ENCODE measurements at places on chromosomes 11 and 22.
A peak's percentile ranks its signal among the peaks of the same experiment; 100 is the strongest.

- no peak for DNase-seq
Measured at GRCh38 chr11:23884341-23884740, 612.5 kb upstream of the LUZP2 start.

DNA sequence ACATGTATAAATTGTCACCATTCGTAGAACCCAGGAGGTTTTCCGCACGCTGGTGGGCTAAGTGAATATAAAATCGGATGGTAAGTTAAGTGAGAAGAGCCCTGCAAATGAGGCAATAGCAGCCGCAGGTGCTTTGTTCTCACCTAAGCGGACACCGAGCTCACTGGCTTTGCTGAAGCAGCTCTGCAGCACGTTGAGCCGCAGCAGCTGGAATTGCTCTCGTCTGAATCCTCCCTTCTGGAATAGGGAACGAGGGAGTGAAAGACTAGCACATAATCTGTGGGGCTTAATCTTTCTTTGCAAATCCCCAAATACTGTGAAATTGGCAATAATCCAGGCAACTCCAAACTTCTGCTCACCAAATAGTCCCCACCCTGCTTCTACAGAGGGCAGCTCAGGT, 488.1 kb downstream of the NTM start:
- DNase-seq, result no peak

DNA sequence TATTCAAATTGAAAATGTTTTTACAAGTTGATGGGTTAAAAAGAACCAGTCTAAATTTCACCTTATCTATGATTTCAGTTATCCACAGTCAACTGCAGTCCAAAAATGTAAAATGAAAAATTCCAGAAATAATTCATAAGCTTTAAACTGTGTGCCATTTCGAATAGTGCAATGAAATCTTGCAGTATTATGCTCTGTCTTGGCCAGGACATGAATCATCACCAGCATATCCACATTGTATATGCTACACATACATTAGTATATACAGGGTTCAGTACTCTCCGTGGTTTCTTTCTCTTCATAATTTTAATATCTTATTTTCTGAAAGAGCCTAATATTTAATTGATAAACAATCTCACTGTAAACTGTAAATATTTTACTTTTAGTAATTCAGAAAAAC, 45.9 kb downstream of the ARHGAP32 start:
- no peak for DNase-seq

DNA sequence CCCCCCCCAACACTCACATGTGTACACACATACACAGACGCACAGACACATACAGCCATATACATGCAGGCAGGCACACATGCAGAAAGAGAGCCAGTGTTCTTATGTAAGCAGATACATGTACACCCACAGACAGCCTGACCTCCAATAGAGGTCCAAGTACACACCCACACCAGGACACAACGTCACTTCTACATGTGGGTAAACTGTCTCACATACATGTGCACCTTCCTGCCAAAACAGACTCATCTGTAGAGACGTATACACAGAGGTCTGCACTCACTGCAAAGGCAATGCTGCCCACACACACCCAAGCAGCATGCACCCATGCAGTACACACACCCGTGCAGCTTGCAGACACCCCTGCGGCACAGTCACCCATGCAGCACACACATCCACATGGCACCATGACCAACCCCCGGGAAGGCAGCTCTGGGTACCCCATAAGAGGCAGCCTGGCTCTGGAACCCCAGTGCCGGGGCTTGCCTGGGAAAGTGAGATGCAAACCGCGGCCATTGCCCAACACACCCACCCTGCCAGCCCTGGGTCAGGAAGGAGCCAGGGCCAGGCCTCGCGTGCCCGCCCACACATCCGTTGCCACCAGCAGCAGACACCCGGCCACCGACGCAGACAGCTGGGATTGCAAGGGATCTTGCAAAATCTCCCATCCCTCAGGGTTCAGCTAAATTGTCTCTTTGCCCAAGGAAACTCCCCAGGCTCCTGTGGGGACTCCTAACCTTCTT, 10.1 kb downstream of the CASTOR1 start:
- DNase-seq, result no peak

DNA sequence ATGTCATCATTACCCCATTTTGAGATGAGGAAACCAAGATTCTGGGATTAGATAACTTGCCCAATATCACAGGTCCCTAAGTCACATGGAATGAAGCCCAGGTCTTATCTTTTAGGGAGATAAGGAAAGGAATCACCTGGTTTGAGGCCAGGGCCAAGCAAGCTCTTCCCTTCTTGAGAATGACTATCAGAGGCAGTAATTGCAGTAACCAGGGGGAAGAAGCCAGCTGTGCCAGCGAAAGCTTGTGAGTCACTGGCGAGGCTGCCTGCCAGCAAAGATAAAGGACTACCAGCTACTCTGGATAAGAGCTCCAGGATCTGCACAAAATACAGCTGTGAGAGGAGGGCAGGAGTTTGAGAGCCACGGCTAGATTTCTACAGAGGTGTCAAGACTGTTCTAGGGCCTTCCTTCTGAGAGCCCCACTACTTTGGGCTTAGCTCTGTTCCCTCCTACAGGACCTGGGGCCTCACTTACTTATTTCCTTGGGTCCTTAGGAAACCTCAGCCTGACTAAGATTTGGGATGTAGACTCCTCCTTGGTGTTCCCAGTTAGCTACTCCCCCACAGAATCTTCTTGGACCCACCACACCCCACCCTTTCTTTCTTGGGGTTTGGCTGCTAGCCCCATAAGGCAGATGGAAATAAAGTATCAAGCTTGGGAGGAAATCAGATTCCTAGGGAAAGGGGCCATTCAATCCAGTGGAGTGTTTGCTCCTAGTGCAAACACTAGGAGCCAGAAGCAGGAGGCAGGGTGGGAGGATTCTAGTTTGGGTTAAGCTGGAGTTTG, 9.7 kb upstream of the CCKBR start:
- DNase-seq, result no peak

DNA sequence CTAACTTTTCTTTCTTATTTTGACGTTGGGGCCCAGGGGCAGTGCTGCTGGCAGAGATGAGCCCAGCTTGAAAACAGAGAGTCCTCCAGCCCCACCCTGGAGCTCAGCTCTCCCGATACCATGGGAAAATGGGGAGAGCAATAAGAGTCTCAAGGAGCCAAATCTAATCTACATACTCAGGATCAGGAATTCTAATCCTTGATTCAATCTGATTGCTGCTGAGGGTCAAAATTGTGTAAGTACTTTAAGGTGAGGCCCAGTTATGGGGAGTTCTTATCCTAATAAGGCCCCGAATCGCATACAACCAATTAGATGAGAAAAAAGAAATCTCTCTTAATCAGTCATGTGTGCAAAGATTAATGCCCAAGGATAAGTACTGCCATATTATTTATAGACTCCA, 202.9 kb downstream of the FAM76B start:
- DNase-seq, result no peak

DNA sequence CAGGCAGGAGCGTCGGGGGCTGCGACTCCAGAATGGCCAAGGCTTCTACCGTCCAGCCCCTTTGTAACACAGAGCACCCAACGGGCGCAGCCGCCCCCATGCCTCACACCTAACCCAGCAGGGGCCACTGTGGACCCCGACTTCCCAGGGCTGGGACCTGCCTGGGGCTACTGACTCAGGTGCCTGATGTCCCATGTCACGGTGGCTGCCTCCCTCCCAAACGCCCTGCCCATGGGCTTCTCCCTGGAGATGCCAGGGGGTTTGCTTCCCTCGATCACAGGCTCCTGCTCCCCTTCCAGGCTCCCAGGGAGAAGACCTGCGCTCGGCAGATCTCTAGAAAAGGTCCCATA, 84.0 kb downstream of the MYEOV start:
- DNase-seq, result no peak

DNA sequence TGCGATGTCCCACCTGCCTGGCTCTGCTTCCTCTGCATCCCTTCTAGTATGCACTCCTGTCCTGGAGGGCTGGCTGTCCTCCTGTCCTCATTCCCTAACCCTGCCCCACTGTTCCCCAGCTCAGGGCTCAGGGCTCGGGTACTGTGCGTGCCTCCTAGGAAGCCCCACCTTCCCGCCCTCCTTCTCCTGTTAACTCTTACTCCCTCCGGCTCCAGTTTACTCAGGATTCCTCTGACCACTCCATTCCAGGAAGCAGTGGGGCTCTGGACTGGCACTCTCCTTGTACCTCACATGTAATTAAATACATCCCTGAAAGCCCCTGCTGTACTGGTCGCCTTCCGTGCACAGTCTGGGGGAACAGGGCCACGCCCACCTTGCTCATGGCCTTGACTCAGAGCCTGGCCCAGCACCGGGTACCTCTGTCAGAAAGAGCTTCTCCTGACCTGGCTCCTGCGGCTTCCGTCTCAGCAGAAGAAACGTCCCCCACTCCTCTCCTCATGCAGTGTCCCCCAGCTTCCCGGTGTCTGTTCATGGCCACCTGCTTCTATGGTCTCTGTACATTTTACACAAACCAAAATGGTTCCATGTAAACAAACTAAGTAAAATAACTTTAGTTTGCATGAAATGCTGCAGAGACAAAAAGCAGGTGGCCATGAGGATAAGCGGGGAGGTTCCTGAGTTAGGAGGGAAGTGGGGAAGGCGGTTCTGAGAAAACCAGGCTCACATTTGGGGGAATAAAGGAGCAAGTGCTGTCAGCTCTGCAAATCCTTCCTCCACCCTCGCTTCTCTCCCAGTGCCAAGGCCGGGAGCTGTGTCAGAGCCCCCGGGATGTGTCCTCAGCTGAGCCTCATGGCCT, 445.9 kb downstream of the BRD1 start:
- DNase-seq, result no peak

DNA sequence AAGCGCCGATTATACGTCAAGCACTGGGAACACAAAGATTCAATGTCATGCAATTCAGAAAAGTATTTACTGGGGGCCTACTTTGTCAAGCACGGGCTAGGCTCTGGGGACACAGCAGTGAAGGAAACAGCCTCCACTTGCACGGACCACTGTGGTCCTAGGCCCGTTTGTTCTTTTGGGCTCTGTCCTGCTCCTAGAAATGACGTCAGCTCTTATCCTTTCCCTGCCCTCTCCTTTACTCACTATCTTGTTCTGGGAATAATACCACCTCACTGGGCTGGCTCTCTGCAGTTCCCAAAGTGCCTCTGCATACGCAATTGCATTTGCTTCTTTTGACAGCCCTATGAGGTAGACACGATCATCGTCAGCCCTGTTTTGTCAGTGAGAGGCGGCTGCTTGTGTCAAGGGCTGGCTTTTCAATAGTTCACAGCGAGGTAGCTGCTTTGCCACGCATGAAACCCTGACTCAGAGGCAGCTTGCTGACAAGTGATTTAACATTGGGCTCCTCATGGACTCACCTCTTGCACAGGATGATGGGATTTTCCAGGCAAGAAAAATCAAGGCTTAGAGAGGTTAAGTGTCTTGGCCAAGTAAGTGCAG, 22.9 kb upstream of the IGSF22 start:
- DNase-seq, result no peak

DNA sequence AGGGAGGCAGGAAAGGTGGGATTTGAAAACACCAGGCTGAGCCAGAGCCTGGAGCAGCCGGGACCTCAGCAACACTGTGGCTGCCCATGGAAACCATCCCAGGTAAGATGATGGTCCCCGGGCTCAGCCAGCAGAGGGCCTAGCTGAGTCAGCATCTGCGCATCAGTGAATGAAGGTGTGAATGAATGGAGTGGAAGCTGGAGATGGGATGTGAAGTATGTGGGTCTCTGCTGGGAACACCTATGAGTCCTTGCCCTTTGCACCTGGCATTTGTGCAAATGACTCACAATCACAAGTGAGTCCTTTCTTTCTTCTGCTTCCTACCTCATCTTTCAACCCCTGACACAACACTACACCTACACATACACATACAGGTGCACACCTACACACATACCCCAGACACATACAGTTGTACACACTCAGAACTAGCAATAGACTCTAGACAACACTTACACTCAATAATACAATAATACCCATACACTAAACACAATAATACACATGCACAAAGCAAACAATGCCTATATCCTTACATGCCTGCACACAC, 62.8 kb upstream of the PRDM11 start:
- peak; percentile 4 for DNase-seq

DNA sequence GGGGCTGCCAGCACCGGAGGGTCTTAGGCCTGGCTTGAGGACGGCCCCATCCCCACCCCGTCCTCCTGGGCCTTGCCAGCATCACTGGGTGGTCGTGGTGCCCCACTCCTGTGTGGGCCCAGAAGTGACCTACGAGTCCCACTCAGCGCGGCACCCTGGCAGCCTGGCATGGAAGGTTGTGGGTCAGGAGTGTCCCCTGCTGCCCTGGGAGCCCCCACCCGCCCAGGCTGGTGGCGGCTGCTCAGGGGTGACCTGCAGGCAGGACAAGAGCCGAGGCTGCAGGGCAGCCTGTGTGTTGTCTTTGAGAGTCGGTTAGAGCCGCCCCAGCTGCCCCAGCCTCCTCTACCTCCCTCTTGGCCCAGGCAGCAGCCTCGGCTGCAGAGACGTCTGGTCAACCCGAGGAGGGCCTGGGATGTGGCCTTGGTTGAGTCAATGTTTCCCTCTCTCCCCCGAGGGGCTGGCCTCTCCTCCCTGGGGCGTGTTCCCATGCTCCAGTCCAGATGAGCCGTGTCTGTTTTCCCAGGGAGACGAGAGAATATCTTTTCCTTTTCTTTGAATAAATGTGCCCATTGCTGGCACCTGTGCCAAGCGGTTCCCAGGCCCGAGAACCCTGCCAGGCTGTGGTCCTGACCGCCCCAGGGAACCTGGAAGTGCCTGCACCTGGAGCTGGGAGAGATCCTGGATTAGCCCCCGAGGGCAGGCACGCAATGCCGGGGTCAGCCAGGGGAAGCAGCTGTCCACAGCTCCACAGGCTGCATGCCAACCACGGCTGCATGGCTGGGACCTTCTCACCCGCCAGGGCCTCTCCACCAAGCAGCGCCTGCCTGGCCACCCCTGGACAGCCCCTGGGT, 35.7 kb upstream of the MUC5AC start:
- no peak for DNase-seq

DNA sequence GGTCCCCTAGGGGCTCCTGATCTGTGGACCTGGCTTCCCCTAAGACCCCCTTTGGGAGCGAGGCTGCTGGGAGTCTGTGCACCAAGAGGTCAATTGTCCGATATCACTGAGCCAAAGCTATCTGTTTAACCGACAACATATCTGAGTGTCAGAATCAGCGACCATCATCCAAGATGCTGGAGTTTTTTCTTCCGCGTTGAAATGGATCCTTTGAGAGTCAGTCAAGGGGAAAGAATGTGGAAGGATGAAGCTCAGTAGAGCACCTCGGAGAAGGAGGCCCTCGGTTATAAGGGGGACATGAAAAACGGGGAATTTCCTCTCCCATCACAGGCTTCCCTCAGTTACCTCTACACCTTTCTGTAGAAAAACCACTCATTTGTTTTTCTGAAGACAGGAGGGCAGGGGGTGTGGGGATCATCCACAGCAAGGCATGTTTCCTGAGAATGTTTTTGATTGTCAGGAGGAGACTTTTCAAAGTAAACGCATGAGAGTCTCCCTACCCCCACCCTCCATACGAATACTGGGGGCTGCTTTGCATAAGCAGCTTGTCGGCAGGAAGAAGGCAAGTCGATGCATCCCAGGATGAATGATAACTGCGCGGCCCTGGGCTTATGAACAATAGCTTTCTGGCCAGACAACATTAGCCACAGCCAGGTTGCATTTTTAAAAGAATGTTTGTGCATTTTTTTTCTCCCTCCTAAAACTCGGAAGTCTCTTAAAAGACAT, 37.7 kb upstream of the CCND1 start:
- DNase-seq, result no peak

Measured in CD4-positive, alpha-beta T cell treated with Interleukin-10 for 1 hour (primary cell).